T-helper 2 cell (primary cell): ENCODE measurements at places on chromosomes 4 and X.

GRCh38 chrX:140087875-140088274 is 122.6 kb upstream of the CXorf66 start:
- no peak for DNase-seq

DNA sequence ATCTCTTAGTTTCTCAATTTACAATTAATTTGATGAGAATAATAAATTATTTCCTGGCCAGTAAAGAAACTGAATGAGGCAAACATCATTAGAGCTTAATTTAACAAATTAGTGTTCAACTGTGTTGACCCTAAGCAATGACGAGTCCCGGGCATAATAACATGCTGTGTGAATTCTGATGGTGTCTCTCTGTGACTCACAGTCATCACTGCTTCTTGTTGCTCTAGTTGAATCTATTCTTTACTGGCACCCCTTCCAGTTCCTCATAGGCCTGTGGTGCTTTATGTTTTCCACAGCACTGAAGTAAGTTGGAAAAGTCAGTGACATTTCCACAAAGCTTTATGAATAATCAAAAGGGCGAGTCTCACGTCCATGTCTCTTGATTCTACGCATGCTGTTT is 57.7 kb upstream of the SLC7A11 start:
- DNase-seq = no peak

- DNase-seq = no peak
These were observed 4.4 kb downstream of the SLITRK2 start for GRCh38 chrX:145821898-145822571.

- DNase-seq = no peak
These were observed 763.7 kb downstream of the DMD start for GRCh38 chrX:32447640-32448039.

DNA sequence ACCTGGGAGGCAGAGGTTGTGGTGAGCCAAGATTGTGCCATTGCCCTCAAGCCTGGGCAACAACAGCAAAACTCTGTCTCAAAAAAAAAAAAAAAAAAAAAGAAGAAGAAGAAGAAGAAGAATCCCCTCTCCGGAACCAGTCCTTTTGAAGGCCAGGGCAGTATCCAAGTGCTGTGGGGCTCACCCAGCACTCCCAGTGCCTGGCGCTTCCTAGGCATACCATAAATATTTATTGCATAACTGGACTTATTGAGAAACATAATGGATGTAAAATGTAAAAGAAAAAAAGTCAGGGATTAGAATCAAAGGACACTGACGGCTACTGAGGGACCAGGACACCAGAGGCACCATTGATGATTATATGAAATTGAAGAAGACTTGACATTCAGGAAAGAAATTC is 162.1 kb upstream of the KIT start:
- DNase-seq = no peak

- DNase-seq = no peak
These were observed 3.1 kb upstream of the TDO2 start for GRCh38 chr4:155900381-155900780.

GRCh38 chrX:13440176-13440575 is 120.3 kb upstream of the ATXN3L start:
- DNase-seq = no peak

DNA sequence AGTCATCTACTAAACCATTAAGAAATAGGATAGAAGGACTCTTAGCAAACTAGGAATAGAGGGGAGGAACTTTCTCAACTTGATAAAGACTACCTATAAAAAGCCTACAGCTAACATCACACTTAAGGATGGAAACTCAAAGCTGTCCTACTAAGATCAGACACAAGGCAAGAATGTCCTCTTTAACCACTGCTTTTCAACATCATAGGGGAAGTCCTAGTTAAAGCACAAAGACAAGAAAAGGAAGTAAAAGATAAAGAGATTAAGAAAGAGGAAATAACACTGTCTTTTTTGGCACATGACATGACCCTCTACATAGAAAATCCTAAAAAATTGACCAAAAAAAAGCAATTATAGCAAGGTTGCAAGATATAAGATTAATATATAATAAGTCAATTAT is 136.6 kb downstream of the FBXW7 start:
- no peak for DNase-seq

GRCh38 chr4:168574581-168575295 is 77.9 kb downstream of the PALLD start:
- no peak for DNase-seq

GRCh38 chr4:184568770-184569169 is 80.5 kb downstream of the CASP3 start:
- no peak for DNase-seq

DNA sequence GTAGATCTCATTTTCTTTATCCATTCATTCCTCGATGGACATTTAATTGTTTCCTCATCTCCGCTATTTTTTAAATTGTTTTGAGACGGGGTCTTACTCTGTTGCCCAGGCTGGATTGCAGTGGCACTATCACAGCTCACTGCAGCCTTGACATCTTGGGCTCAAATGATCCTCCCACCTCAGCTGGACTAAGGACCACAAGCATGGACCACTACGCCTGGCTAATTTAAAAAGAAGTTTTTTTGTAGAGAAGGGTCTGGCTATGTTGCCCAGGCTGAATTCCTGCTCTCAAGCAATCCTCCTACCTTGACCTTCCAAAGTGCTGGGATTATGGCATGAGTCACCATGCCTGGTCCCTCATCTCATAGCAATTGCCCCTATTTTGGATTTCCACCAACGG is 7.0 kb upstream of the TRIML1 start:
- DNase-seq = no peak

- DNase-seq = no peak
These were observed 23.3 kb downstream of the FRYL start for GRCh38 chr4:48756689-48757220.

- DNase-seq = no peak
These were observed 140.3 kb upstream of the SH3RF1 start for GRCh38 chr4:169410839-169411770.

DNA sequence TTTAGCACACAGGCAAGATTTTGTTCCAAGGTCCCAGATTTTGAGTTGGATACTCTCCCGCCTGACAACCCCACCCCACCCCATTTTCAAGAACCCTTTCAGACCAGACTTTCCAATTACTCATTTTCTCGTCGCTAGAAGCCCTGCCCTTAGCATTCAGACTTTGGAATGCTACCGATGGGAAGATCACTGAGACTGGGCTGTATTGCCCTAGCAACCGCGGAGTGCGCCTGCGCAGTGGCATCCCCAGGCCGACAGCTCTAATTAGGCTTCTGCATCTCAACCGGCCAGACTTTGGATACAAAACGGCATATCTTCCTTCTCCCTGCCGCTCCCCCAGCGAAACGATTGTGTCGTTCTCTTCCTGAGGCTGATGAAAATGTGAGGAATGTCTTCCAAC is 3.4 kb downstream of the MAGEE2 start:
- no peak for DNase-seq

DNA sequence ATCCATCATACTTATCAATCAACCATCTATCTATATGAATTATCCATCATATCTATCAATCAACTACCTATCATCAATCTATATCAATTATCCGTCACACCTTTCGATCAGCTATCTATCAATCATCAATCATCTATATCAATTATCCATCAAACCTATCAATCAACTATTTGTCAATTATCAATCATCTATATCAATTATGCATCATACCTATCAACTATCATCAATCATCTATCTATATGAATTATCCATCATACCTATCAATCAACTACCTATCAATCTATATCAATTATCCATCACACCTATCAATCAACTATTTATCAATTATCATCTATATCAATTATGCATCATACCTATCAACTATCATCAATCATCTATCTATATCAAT is 70.6 kb upstream of the PPP2R3B start:
- DNase-seq = no peak

DNA sequence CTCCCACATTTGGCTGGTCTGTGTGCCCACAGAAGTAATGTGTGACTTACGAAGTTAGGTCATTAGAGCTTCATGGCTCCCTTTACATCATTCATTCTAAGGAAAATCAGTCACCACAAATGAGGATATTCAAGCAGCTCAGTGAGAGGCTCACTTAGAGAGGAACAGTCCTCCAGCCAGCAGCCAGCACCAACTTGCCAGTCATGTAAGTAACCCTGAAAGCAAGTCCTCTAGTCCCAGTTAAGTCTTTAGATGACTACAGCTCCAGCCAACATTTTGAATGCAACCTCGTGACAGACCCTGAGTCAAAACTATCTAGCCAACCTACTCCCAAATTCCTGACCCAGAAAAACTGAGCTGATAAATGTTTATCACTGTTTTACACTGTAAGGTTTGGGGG is 71.3 kb downstream of the LRBA start:
- no peak for DNase-seq

DNA sequence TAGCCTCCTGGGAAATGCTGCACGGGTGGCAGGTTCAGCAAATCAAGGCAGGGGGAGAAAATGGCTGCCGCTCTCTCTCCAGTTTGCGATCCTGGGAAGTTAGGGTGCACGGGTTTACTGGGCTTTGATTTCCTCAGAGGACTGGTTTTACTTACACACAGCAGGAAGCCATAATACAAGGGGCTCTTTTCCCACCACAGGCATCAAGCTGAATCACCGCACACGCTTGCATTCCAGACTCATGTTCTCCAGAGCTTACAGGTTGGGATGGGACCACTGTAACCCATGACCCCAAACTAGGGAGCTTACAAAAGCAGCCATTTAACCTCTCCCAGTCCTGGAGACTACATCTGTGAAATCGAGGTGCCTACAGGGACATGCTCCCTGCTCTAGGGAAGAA is 159.8 kb downstream of the DHRSX start:
- no peak for DNase-seq

DNA sequence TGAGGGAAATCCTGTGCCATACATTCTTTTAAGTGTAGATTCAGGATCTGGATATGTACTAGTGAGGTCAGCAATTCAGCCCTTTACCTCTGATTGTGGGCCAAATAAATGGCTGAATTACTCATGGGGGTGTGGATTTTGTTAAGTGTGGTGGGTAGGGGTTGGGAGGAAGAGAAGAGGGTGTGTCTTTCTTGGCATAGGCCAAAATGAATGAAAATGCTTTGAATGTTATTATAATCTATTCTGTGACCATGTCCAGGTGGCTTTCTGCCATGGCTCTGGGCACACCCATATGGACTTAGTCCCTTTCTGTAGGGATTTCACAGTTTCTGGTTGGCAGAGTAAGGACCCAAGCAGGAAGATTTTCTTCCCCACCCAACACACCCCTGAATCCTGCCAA is 244.3 kb downstream of the CBR4 start:
- no peak for DNase-seq

GRCh38 chr4:116066711-116067245 is 953.4 kb upstream of the NDST4 start:
- no peak for DNase-seq

DNA sequence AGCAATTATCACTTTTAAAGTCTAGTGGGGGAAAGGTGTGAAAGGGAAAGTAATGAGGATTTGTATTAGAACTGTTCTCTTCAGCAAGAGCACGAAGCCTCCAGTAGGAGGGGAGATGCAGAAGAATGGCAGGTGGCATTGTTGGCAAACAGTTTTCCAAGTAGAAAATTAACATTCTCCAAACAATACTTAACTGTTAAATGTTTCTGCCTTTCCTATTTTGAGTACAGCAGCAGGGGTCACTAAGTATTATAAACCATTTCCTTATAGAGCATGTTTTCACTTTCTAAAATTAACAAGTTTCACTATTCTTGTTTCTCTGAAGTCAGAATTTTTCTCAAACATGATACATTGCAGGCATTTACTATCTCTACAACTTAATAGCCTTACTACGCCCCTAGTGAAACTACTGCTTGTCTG is 58.7 kb downstream of the LEF1 start:
- DNase-seq = no peak

DNA sequence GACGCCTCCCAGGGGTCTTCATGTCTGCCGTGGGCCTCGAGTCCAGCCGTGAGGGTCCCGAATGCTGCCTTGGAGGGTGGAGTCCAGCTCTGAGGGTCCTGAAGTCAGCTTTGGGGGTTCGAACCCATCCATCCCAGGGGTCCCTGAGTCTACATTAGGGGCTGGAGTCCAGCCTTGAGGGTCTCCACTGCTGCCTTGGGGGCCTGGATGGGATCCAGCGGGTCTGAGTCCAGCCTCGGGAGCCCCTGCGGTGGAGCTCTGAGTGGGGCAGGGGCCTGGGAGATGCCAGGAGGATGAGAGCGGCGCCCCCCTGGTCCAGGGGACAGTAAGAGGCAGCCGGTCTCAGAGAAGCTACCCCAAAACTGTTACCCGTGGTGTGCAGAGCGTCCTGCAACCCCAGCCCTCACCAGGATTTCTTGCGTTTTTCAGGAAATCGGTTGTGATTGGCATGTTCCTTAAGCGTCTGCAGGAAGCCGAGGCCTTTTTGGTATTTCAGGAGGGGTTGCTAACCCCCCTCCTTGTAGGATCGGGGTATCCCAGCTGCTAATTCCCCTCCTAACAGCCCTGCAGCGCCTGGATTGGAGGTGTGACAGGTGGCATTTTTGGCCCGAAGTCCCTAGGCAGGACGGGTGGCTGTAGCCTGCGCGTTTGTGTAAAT is 1.7 kb upstream of the GTPBP6 start:
- DNase-seq = no peak

DNA sequence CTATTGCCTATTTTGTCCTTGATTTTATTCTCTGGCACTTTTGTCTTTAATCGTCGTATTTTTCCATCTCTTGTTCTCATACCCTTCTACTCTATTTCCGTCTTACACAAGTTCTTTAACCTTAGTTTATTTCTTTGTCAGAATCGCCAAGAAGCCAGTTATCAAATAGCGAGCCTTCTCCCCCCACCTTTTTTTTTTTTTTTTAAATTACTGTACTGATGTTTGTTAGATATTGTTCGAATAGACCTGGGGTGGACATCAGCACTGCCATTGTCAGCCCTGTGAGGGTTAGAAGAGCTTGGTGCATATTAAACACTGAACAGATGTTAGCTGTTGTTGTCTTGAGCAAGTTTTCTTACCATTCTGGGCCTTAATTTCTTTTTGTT is 1.2 kb downstream of the SPCS3 start:
- no peak for DNase-seq

DNA sequence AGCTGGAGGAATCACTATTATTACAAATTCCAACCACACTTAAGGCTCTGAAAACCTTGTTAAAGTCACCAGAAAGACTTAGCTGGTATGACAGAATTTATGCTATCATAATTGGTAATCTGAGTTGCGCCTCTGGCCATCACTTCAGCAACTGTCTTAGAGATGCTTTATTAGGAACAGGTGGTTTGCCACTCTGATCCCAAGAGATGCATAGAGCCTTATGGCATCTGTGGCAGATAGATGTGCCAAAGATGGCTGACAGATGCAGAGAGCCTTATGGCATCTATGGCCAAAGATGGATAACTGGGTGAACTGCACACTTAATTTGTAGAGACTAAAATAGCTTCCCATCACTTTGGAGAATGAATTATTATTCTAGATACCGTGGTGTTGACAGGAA is 32.3 kb upstream of the PLAC8 start:
- DNase-seq = no peak
